NCI-H146 (cell line): ENCODE measurements at places on chromosomes 2 and 18.
A peak's percentile ranks its signal among the peaks of the same experiment; 100 is the strongest.

DNA sequence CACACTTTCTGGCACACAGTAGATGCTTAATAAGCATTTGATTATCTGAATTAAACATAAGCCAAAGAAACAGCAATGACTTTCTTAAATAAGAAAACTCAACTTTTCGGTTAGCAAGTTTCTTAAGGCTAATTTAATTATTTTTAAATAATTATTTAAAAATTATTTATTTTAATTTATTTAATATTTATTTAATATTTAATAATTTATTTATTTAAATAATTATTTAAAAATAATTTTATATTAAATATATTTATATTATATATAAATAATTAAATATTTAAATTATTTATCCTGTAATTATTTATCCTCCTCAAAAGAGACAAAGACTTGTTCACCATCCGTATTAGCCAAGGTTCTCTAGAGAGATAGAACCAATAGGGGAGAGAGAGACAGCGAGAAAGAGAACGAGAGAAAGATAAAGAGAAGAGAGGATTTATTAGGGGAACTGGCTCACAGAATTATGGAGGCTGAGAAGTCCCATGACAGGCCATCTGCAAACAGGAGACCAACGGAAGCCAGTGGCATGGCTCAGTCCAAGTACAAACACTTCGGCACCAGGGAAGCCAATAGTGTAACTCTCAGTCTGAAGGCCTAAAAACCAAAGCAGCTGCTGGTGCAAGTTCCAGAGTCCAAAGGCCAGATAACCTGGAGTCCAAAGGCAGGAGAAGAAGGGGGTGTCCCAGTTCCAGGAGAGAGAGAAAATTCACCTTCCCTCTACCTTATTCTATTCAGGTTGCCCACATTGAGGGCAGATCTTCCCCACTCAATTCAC is 125.3 kb downstream of the METTL8 start:
- no peak for DNase-seq

- no peak for DNase-seq
Measured at GRCh38 chr18:36436387-36436786, 138.9 kb downstream of the FHOD3 start.

DNA sequence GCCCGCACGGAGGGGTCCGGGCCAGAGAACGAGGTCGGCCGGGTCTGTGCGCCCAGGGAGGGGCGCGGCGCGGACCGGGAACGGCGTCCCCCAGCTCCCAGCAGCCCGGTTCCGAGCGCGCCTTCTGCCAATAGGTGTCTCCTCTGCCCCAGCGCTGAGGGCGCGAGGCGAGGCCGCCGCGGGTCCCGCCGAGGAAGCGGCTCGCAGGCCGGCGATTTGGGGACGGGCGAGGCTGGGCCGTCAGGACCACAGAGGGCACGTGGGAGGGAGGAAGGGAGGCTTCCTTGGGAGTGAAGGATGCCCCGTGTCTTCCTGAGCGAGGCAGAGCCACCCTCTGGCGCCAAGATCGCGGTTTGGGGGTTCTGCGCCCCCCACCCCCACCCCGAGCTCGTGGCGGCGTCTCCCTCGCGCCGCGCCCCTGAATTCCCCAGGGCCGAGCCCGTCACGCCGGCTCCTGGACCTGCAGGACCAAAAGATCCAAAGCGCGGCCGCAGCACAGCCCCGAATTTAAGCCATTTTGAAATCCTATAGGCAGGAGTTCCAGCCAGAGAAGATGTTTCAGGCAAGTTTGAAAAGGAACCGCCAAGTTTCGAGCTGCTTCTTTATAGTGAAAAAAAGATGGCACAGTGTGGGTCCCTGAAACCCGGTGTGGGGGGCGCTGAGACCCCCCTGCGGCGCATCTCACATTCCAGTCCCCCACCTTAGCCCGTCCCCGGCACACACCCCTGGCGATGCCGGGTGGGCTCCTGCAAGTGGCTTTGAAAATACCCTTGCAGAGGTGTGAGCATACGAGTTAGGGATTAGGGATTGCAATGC is 909 bp downstream of the NFATC1 start:
- peak; percentile 53 for DNase-seq

- no peak for DNase-seq
Measured at GRCh38 chr2:238646281-238646680, 201.6 kb upstream of the TWIST2 start.

- DNase-seq = no peak
Measured at GRCh38 chr18:26088487-26088886, 1.9 kb downstream of the SS18 start.

DNA sequence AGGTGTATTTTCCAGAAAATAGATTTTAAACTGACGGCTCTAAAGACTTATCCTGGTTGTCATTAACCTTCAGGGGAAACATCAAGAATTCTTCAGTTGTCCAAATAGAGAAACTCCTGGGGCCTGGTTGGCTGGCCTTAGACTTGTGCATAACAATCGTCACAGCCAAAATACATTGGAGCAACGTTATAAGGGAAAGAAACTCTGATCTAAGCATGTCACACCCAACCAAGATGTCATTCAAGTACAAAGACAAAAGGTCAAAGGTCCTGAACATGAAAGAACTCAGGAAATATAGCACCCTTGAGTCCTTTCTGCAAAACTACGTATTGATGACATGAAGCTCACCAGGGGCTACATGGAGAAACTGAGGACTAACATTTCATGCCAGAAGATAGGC is 23.8 kb upstream of the APCDD1 start:
- DNase-seq = no peak

DNA sequence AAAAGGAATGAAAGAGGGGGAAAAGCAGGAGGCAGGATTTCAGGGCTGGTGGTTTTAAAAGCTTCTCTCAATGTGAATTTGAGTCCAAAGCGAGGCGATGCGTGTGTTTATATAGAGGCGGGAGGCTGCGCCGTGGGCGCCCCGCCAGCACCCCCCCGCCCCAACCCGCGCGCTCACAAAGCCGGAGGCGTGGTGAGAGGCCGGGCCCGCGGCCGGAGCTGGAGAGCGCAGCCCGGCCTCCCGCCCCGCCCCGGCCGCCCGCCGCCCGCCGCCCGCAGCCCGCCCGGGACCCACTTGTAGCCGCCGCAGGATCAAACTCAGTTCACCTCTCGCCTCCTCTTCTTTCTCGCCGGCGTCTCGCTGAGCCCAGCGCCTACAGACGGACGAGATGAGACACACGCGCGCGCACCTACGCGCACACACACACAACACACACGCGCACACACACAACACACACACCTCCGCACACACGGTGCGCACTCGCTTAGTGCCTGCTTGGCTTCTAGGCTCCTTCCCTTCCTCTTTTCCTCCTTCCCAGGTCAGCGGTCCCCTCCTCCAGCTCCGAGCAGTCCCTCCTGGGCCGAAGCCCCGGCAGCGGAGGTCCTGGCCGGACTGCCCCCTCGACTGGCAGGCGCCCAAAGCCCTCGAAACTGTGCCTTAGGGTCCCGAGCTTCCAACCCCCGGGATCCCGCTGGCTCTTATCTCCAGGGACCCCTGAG is 1.3 kb upstream of the CYP26B1 start:
- DNase-seq = peak; percentile 65
